NCI-H1930 (cell line): ENCODE measurements at places on chromosomes 16 and 17.

GRCh38 chr16:84471316-84471715 is 33.1 kb downstream of the MEAK7 start:
- no peak for DNase-seq

DNA sequence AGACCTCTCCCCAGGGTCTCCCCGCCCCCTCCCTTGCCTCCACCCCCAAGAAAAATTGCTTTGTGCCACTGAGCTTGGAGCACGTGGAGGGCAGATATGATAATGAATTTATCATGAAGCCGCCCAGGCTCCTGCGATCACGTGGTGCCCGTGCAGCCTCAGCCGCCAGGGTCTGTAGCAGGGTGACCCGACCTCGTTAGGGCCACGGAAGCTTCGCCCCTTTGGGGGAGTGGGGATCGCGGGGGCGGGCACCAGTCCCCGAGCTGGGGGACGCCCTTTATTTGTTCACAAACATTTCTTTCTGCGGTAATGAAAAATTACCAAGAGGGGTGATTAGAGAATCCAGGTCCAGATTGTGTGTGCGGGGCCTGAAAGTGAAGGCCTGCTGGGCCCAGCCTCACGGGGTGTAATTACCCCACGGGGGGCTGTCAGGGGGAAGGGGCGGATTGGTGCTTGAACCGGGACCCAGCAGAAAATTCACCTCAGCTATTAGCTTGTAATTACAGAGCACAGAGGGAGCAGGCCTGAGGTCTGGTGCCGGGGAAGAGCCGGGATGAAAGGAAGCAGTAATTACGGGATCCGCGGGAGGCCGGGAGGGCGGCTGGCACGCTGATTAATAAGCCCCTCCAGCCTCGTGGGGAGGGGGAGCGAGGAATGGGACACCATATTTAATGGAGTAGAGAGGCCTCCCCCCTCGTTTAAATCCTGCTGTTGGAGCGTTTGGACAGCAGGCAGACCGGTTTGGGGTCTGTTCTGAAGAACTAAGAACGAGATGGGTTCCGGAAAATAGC is 13.3 kb downstream of the GSE1 start:
- DNase-seq = peak; percentile 58

DNA sequence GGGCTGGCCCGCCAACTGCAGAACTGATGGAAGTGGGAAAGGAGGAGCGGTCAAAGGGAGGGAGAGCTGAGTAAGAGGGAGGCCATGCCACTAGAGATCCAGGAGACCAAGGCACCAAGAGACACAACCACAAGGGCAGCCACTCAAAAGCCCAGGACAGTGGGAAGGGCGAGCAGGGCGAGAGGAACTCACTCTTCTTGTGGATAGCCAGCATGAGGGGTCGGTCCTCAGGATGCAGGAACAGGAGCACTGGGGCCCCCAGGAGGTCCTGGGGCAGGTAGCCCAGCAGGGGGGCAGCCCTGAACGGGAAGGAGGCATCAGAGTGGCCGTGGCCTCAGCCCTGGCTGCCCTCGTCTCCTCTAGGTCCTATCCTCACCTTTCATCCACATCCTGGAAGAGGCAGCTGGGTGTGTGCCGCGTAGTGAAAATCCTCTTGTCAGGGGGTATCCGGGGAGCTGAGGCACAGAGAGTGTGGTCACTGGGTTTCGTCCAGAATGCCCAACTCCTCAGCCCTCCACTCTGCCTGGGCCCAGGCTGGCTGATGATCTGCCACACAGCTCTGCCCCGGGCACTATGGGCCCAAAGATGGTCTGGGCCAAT is 4.3 kb downstream of the PER1 start:
- no peak for DNase-seq

- DNase-seq = no peak
Measured at GRCh38 chr17:48575673-48576478, 2.3 kb downstream of the HOXB4 start.

- no peak for DNase-seq
Measured at GRCh38 chr17:3690094-3690715, 5.8 kb downstream of the P2RX5 start.

GRCh38 chr17:41793784-41794539 is 7.5 kb upstream of the JUP start:
- no peak for DNase-seq

DNA sequence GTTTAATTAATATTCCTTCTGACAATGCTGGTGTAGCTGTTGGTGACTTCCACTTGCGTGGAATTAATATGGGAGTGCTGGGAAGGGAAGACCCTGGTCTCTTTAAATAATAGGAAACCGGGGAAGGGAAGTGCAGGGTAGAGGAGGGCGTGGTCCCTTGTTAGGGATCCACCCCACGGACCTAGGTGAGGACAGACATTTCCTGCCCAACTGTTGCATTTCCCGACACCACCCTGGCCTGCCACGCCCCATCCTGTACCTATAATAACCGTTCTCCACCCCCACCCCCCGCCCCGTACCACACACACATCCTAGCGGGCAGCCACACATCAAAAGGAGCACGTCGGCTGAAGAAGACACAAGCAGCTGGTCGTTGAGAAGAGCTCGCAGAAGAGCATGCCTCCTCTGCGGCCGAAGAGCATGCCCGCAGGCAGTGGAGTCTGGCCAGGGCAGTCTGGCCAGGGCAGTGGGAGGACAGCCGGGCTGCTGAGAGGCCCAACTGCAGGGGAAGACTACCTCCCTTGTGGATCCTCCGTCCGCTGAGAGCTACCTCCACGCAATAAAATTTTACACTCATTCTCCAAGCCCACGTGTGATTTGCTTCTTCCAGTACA is 36.8 kb upstream of the MMD start:
- DNase-seq = no peak

GRCh38 chr17:55320594-55321426 is 56.0 kb downstream of the HLF start:
- no peak for DNase-seq

GRCh38 chr17:56891751-56892150 is 22.1 kb downstream of the TRIM25 start:
- DNase-seq = no peak

GRCh38 chr16:81513204-81514040 is 68.8 kb downstream of the CMIP start:
- DNase-seq = no peak

DNA sequence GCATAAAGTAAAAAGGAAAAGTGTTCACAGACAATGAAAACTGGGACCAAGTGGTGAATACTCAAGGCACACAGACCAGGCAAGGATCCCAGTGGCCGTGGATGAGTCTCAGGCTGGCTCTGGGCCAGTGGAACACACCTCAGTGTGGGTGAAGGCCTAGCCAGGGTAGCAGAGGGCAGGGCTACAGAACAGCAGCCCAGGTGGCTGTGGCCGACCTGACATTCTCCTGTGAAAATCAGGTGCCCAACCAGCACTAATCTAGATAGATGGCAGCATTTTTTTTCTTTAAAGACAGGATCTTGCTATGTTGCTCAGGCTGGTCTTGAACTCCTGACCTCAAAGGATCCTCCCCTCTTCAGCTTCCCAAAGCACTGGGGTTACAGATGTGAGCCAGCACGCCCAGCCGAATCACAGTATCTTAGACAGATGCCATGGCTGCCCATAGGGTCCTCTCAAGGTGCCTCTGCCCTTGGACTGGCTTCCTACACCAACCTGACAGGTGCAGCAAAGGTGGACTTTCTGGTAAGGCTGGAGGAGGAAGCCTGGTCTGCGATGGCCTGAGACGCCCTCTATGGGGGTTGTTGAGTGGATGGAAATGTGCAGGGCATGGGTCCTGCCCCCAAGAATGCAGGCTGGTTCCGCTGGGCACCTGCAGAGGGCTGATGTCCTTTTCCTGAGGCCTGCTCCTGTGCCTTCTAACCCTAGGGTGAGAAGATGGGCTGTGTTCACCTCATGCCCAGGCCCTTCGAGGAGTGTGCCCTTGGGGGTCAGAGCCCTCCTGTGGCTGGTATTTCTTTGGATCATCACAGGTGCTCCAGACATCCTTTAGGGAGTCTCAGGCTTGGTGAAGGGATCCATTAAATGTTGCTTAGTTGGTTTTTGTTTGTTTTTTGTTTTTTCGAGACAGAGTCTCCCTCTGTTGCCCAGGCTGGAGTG is 3.8 kb upstream of the P4HB start:
- peak; percentile 38 for DNase-seq

DNA sequence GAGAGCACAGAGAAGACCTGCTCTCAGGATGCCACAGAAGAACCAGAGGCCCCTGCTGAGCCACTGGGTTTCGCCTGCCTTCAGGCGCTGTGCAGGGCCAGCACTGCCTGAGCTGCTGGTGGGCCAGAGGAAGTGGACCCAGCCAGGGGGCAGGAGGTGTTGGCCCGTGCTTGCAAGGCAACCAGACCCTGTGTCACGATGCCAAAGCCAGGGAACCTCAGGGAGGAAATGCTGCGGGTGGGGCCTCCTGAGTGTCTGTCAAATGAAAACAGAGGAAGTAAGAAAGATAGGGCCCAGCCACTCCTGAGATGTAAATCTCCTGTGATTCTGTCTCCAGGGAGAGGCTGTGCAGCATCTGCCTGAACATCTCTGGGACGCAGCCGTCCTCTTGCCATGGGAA is 58.1 kb upstream of the ADORA2B start:
- DNase-seq = no peak

- DNase-seq = no peak
Measured at GRCh38 chr17:8360260-8360659, 16.2 kb downstream of the KRABD2 start.

GRCh38 chr17:80252871-80253270 is 7.8 kb upstream of the RNF213 start:
- no peak for DNase-seq
